GM20000 (cell line): ENCODE measurements at places on chromosomes 11 and 22.
A peak's percentile ranks its signal among the peaks of the same experiment; 100 is the strongest.

- peak; percentile 44 for DNase-seq
Observed at GRCh38 chr11:132278801-132279574, 908.6 kb downstream of the NTM start.

DNA sequence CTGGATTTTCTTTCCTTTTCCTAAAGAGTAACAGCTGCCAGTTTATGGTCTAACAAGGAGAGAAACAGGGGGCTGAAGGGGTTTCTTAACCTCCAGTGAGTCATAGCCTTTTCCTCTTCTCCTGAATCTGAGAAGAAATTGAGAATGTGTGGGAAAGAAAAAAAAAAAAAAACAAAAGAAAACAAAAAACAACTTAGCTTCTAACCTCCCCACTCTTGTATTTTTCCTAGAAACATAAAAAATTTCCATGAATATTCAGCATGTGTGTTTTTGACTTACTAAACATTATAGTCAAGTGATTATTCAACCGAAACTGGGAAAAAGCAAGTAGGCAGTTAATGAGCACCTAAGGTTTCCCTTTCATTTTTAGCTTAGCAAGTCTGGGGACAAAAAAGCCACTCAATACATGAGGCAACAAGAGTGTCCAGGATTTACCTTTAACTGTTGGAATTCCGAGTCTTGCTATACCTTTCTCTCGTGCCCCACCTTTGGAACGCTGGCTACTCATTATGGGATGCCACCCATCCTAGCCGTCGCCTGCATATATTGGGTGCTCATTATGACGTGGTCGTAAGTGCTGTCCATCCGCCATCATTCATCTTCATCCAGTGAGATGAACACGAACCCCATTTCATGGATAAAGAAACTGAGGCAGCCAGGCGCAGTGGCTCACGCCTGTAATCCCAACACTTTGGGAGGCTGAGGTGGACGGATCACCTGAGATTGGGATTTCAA is 2.4 kb downstream of the ASPHD2 start:
- DNase-seq: peak; percentile 69

DNA sequence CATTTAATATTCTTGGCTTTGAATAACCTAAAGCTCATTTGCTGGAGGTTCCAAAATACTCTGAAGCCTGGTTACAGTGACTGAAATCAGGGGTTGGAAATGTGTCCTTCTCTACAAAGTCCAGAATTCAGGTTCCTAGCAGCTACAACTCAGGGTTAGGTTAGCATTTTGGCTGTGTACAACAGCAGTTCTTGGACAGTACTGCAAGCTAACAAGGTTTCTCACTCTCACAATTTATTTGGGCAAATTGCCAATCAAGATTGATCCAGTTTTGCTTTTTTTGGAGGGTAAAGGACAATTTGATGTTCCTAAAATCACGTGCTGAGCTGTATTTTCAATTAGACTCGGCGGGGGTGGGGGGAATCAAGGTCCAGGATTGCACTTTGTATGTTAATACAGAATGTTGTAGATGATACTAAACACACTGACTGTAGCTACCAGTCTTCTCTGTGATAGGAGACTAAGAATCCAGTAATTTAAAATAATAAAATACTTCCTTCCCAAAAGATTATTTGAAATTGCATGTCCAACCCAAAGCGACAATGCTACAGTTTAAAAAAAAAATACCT is 49.7 kb upstream of the RAPSN start:
- no peak for DNase-seq

DNA sequence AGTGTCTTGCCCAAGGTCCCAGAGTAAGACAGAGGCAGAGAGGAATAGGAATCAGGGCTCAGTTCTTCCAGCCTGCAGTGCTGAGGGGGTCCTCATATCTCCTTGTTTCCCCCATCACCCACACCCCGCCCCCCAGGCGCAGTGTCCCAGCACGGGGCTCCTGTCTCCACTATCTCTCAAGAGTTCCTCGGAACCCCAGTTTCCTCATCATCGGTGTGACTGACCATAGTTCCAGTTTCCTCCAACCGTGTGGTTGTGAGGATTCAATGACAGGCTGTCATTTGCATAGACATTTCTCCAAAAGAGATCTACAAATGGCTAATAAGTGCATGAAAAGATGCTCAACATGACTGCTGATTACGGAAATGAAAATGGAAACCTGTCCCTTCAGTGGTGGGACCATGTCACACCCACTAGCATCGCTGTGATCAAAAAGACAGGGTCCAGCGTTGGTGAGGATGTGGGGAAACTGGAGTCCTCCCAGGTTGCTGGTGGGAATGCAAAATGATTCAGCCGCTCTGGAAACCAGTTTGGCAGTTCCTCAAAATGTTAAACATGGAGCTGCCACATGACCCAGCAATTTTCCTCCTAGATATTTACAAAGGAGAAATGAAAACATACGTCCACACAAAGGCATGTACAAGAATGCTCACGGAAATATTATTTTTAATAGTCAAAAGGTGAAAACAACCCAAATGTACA is 31.8 kb upstream of the PDGFB start:
- DNase-seq: no peak

GRCh38 chr11:77644887-77645286 is 7.3 kb upstream of the CLNS1A start:
- DNase-seq: no peak

GRCh38 chr11:63635762-63636465 is 21.7 kb upstream of the PLAAT3 start:
- DNase-seq: peak; percentile 70

DNA sequence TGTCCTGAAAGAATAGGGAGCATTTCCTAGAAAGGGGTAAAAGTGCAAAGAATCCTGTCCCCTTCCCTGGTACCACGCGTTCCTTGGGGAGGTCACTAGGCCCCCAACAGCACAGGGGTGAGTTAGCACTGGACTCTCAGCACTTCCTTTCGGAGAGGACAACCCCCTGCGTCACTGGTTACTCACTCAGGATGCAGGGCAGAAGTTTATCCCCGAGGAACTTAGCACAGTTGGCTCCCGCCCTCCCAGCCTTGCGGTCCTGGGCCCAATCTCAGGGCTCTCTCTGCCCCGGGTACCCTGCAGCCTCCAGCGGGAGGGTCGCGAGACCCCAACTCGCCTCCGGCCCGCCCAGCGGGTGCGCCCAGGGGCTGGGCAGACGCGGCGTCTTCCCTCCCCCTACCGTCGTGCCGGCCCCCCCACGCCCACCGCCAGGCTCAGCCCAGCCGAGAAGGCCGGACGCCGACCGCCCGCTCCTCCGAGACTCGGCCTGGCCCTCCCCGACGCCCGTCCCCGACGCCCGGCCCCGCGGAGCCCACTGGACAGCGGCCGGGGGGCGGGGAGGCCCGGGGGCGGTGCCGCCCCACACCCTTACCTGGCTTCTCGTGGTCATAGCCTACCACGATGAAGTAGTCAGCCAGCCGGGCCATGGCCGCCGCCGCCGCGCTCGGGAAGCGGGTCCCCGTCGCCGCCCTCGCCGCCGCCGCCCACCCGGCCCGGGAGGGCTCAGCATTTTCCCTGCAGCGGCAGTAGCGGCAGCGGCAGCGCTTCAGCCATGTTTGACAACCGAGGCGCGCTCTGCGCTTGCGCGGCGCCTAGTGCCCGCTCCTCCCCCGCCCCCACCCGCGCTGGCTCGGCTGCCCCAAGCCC is at the start of gene SBF2:
Gene SBF2, minus strand, starts transcription at position 797 of the 867 bp plus-strand sequence. Its CDS starts 150 bp downstream, at position 647.
- DNase-seq: peak; percentile 92

- DNase-seq: no peak
Observed at GRCh38 chr22:38266120-38266519, 6.7 kb downstream of the TMEM184B start.

GRCh38 chr11:103420593-103420992 is 311.4 kb downstream of the DYNC2H1 start:
- DNase-seq: no peak

DNA sequence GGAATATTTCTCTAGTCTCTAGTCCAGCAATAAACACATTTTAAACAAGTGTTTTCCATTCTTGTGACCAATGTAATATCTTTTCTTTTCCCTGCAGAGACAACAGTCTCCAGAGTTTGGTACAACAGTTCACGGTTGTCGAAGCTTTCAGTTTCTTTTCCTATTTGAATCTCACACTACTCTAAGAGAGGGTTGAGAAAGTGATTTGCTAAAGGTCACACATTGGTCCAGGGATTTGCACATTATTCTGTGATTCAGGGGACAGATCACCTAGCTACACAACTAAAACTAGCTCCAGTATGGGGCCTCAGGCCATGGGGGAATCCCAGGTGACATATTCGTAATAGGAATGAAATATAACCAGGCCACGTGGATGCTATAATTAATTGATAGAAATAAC is 132.5 kb downstream of the HIPK3 start:
- DNase-seq: peak; percentile 58

GRCh38 chr22:43643387-43643786 is 168.7 kb downstream of the EFCAB6 start:
- no peak for DNase-seq

GRCh38 chr11:127445476-127445875 is 444.9 kb upstream of the KIRREL3 start:
- no peak for DNase-seq

DNA sequence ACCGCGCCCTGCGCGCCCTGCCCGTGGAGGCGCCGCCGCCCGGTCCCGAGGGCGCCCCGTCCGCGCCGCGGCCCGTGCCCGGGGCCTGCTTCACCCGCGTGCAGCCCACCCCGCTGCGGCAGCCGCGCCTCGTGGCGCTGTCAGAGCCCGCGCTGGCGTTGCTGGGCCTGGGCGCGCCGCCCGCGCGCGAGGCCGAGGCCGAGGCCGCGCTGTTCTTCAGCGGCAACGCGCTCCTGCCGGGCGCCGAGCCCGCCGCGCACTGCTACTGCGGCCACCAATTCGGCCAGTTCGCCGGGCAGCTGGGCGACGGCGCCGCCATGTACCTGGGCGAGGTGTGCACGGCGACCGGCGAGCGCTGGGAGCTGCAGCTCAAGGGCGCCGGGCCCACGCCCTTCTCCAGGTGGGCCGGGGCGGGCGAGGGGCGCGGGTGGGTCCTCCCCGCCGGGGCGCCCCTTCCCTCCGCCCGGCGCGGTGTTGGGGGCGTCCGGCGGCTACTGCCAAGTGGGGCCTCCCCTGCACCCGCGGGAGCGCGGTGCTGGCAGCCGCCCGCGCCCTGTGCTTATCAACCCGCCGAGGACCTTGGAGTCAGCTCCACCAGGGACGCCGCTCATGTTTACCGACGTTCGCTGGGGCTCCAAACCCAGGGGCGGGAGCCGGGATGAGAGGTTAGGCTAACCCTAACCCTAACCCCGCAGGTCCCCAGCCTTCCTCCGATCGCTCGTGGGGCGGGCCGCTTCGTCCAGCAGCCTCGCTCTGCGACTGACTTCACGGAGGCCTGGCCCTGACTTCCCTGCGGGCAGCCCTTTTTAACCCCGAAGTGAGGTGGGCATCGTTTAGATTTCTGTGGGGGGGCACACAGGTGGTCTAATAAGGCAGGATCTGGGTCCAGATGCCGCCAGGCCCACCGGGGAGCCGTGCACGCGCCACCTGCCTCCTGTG is 649 bp downstream of the SELENOO start:
- DNase-seq: no peak

- DNase-seq: no peak
Observed at GRCh38 chr11:34213366-34213765, 107.9 kb downstream of the NAT10 start.

- DNase-seq: peak; percentile 76
Observed at GRCh38 chr22:37824674-37825641, 1.8 kb downstream of the GALR3 start.

GRCh38 chr11:120334894-120335462 is 1.2 kb upstream of the ARHGEF12 start:
- peak; percentile 79 for DNase-seq

- DNase-seq: no peak
Observed at GRCh38 chr11:44966694-44967093, 16.0 kb upstream of the TP53I11 start.

DNA sequence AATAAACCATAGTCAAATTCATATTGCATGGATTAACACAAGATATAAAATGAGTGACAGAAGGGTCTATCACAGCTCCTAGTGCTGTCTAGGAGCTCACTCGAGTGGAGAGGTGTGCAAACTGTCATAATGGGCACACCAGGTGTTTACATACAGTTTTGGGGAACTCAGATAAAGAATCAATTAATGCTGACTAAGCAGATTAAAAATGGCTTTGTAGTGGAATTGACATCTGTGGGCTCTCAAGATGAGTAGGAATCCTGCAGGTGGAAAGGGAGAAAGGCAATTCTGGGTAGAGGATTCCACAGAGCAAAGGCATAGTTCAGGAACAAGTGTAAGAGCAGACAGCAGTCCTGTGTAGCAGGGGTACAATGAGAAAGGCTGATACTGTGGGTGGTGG is 496.2 kb upstream of the CCDC90B start:
- no peak for DNase-seq

DNA sequence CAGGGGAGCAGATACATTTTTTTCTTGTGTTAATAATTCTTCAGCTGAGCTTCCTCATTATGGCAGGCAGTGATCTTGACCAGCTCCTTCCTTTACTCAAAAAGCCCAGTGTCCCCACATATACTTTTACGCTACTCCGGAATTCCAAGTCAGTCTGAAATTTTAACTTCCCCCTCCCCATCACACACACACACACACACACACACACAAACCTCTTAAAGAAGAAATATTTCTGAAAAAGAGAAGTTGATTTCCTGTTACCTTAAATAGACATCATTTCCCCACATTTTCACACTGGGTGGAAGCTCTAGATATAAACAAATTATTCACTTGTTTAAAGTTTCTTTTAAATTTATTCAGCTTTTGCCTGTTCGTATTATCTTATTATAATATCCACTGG is 113.9 kb downstream of the DBX1 start:
- no peak for DNase-seq

GRCh38 chr11:120467627-120468026 is 43.9 kb upstream of the GRIK4 start:
- no peak for DNase-seq

DNA sequence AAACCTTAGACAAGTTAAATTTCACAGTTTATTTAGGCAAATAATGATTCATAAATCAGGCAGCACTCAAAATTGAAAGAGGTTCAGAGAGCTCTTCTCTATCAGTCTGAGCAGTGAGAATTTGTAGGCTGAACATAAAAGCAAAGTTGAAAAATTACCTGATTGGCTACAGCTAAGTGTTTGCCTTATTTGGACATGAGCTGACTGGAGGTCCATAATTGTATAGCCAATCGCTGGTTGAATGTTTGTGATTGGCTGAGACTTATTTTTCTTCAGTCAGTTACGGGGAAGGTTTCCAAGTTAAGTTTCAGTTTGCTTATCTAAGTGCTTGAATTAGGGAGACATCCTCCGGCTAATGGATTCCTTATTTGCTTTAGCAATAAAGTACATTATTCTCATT is 527.5 kb downstream of the CNTN5 start:
- DNase-seq: no peak

GRCh38 chr11:6204706-6205105 is 651 bp upstream of the C11orf42 start:
- no peak for DNase-seq

GRCh38 chr11:8223513-8223900 is 40.2 kb downstream of the LMO1 start:
- DNase-seq: no peak

GRCh38 chr11:64391839-64392238 is 32.9 kb downstream of the RPS6KA4 start:
- DNase-seq: no peak
